ENCODE measurements at places on chromosomes 2 and 18. TPM values are rescaled to one million over a fixed set of nuclear protein-coding genes. Genes with fewer than 3 reads are reported as not detected.

The PLEKHH2 gene
- total RNA-seq = 0.93 TPM

The CPLX4 gene
- not detected for total RNA-seq

The KCNIP3 gene
- 15.6 TPM for total RNA-seq

The TRIM43 gene
- not detected for total RNA-seq

The C2orf15 gene
- 0.74 TPM for total RNA-seq

GRCh38 chr2:100771125-100771524 is 48.8 kb upstream of the NPAS2 start:
- DNase-seq = no peak

GRCh38 chr2:66832646-66833435 is 397.9 kb downstream of the MEIS1 start:
- no peak for DNase-seq

- no peak for DNase-seq
These were observed 231.7 kb upstream of the LYPD1 start for GRCh38 chr2:132901661-132902060.

DNA sequence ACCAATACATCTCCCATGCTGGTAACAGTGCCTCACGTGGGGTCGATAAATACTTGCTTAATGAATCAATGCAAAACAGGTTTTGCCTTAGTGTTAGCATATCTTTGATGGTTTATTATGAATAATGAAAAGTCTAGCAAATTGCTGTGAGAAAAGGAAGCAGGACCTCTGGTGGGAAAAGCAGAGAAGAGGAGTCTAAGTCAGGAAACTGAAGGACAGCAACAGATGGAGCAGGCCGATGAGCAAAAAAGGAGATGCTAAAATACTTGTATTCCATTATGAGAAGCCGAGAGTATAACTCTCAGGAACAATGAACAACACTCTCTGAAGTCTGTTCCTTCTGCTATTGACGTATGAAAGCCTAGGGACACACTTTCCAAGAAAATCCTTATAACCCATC is 555.2 kb upstream of the KLHL29 start:
- DNase-seq = no peak

DNA sequence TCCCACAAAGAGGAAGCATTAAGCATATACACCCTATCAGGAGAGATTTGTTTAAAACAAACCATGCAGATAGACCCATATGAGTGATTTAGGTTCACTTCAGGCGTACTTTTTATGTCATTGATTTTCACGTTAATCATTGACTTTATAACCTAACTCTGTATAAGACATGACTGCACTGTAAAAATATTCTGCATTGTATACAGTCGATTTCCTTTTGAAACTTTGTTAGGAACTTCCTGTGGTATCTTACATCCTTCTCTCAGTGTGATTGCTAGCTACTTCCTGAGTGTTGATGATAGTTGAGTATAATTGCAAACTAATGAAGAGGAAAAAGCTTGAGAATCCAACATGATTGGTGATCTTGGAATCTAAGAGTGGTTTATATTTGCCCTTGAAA is 69.4 kb downstream of the XIRP2 start:
- DNase-seq = no peak

- no peak for DNase-seq
These were observed 22.8 kb upstream of the LYPD1 start for GRCh38 chr2:132692816-132693215.

DNA sequence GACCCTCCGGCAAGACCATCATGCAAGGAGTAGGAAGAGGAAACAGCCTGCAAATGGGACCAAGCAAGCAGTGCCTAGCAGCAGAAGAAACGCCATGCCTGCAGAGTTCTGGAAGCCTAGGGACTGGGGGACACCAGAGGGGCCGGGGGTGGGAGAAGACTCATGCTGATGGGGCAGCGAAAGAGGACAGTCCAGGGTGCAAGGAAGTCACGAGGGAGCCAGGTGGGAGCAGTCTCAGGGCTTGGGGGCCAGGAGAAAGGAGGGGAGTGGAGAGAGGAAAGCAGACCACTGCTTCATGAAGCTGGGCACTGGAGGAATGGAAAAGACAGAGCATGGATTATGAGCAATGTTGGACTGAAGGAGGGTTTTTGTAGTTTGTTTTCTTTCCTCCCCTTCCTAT is 119.4 kb upstream of the CAPN13 start:
- no peak for DNase-seq

GRCh38 chr2:176490061-176490861 is 221.0 kb downstream of the MTX2 start:
- DNase-seq = no peak

- no peak for DNase-seq
These were observed 800 bp downstream of the VIL1 start for GRCh38 chr2:218419630-218420216.

Data from MCF 10A (cell line).